ENCODE measurements at places on chromosomes 5 and 9. TPM values are rescaled to one million over a fixed set of nuclear protein-coding genes. Genes with fewer than 3 reads are reported as not detected.

The ARRDC1 gene
- 131 TPM for polyA plus RNA-seq

The LRRC26 gene
- 1.4 TPM for polyA plus RNA-seq

The TCF7 gene
- polyA plus RNA-seq: 1.8 TPM

- no peaks in the 10 kb centered on the region for H3K27me3 ChIP-seq
- no peak overlapping the region for H3K4me3 ChIP-seq
- H3K4me1 ChIP-seq: no peaks in the 10 kb centered on the region
- H3K27ac ChIP-seq: no peak overlapping the region
- DNase-seq: no peak
Measured at GRCh38 chr5:153498516-153498915, 8.0 kb downstream of the GRIA1 start.

GRCh38 chr5:39151745-39152144 is 67.6 kb downstream of the FYB1 start:
- H3K36me3 ChIP-seq: no peaks in the 10 kb centered on the region
- H3K27ac ChIP-seq: no peak overlapping the region
- no peak overlapping the region for H3K4me3 ChIP-seq
- no peaks in the 10 kb centered on the region for H3K4me1 ChIP-seq

GRCh38 chr9:137237759-137238726 is 3.0 kb upstream of the TUBB4B start:
- no peak overlapping the region for H3K4me3 ChIP-seq
- H3K36me3 ChIP-seq: no peaks in the 10 kb centered on the region
- no peak overlapping the region for H3K27ac ChIP-seq
- peaks cover 20% of the 10 kb centered on the region for H3K27me3 ChIP-seq

DNA sequence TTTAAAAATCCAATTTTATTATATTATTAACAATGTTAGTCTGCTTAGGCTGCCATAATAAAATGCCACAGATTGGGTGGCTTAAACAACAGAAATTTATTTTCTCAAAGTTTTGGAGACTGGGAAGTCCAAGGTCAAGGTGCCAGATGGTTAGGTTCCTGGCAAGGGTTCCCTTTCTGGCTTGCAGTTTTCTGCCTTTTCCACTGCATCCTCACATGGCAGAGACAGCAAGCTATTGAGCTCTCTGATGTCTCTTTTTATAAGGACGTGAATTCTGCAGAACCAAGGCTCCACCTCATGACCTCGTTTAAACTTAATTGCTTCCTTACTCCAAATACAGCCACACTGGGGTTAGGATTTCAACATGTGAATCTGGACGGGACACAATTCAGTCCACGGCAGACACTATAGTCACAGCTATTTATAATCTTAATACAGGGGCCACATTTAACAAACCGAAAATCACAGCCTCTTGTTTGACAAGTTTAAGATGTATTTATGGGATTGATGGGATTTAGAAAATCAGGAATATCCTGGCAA is 174.9 kb upstream of the PUM3 start:
- no peak for DNase-seq
- H3K4me1 ChIP-seq: no peaks in the 10 kb centered on the region
- H3K27me3 ChIP-seq: no peaks in the 10 kb centered on the region
- H3K4me3 ChIP-seq: no peak overlapping the region
- H3K36me3 ChIP-seq: no peaks in the 10 kb centered on the region

GRCh38 chr9:34498553-34498952 is 24.2 kb downstream of the ENHO start:
- no peak overlapping the region for H3K4me3 ChIP-seq
- no peaks in the 10 kb centered on the region for H3K36me3 ChIP-seq
- no peaks in the 10 kb centered on the region for H3K27me3 ChIP-seq
- no peak overlapping the region for H3K27ac ChIP-seq

GRCh38 chr9:107170801-107171200 is 112.3 kb upstream of the RAD23B start:
- H3K36me3 ChIP-seq: no peaks in the 10 kb centered on the region
- no peak overlapping the region for H3K27ac ChIP-seq
- no peak for DNase-seq
- peaks cover 11% of the 10 kb centered on the region for H3K4me1 ChIP-seq
- no peaks in the 10 kb centered on the region for H3K27me3 ChIP-seq

- H3K27ac ChIP-seq: no peak overlapping the region
- H3K4me1 ChIP-seq: peaks cover 74% of the 10 kb centered on the region
- no peak overlapping the region for H3K4me3 ChIP-seq
- H3K27me3 ChIP-seq: no peaks in the 10 kb centered on the region
- no peak for DNase-seq
Measured at GRCh38 chr9:70385426-70385825, 29.0 kb downstream of the KLF9 start.

- no peaks in the 10 kb centered on the region for H3K4me1 ChIP-seq
- no peak overlapping the region for H3K4me3 ChIP-seq
- peaks cover 43% of the 10 kb centered on the region for H3K36me3 ChIP-seq
- no peak for DNase-seq
- no peak overlapping the region for H3K27ac ChIP-seq
- no peaks in the 10 kb centered on the region for H3K27me3 ChIP-seq
Measured at GRCh38 chr9:120854596-120855327, 12.0 kb upstream of the PSMD5 start.

- H3K4me1 ChIP-seq: no peaks in the 10 kb centered on the region
- no peaks in the 10 kb centered on the region for H3K27me3 ChIP-seq
- H3K36me3 ChIP-seq: no peaks in the 10 kb centered on the region
- DNase-seq: no peak
- H3K27ac ChIP-seq: no peak overlapping the region
Measured at GRCh38 chr5:112087222-112087621, 330.2 kb upstream of the NREP start.

DNA sequence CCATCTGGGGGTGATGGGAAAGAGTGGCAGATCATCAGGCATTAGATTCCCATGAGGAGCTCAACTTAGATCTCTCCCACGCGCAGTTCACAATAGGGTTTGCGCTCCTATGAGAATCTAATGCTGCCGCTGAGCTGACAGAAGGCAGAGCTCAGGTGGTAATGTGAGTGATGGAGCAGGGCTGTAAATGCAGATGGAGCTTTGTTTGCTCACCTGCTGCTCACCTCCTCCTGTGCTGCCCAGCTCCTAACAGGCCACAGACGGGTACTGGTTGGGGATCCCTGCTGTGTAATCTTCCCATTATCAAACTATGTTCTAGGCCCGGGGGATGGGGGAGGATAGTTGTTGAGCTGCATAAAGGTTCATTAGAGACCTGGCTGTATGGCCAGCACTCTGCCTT is 58.4 kb downstream of the UGCG start:
- no peak for DNase-seq
- no peaks in the 10 kb centered on the region for H3K27me3 ChIP-seq
- peaks cover 9% of the 10 kb centered on the region for H3K4me1 ChIP-seq
- H3K36me3 ChIP-seq: no peaks in the 10 kb centered on the region
- H3K27ac ChIP-seq: no peak overlapping the region

DNA sequence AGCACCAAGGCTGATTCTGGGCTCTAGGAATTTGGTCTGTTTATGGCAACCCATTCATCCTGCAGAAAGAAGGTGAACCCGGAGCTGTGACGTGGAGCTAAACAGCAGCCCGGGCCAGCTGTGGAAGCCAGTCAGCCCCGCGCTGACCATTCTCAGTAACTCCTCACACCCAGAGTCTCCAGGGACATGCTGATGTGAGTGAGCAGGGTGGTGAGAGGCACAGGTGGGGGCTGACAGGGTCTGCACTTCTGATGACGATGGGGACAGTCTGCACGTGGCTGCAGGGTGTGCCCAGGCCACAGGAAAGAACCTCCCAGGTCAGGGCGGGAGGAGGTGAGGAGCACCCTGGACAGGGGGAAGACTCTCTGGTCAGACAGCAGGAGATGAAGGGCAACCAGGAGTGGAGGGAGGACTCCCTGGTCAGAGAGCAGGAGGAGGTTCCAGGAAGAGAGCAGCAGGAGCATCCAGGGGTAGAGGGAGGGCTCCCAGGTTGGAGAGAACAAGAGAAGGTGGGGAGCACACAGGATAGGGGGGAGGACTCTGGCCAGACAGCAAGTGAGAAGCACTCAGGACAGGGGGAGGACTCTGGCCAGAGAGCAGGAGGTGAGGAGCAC is 26.1 kb upstream of the SLC6A3 start:
- H3K4me1 ChIP-seq: no peaks in the 10 kb centered on the region
- DNase-seq: no peak

DNA sequence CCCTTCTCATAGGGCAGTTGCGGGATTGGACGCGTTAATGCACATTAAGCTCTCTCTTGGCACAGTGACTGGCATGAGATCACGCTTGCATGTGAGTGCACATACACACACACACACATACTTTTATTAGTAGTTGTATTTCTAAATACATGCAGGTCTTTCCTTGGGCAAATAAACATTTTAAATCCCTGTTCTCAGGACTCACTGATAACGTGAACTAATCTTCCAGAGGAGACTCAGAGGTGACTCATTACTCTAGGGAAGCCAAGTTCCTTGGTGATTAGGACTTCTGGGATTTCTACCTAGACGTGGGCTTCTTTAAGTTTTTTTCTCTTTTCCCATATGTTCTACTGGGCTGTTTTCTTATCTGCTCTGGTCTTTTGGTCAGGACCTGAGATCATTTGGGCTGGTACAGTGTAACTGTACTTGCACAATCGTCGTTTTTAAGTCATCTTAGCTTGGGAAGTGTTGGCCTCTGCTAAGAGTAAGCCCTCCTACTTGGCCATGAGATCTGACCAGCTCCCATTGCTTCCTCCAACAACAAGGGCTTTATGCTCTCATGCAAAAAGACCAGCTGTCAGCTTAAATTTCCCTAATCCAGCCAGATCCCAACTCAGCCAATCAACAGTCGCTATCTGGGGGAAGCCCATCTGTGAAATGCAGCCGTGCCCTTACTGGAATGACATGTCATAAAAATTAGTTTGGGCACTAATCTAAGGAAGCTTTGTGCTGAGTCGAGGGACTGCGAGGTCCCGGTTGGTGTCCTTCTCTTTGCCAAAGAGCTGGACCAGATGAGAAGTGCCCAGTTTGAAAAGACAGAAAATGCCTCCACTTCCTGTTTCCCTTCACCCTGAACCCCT is 176.4 kb upstream of the ANKRD55 start:
- no peaks in the 10 kb centered on the region for H3K4me1 ChIP-seq
- DNase-seq: no peak
- no peaks in the 10 kb centered on the region for H3K36me3 ChIP-seq
- no peak overlapping the region for H3K4me3 ChIP-seq
- H3K27me3 ChIP-seq: no peaks in the 10 kb centered on the region
- H3K27ac ChIP-seq: no peak overlapping the region

GRCh38 chr5:173973616-173973969 is 15.4 kb upstream of the C5orf47 start:
- peak overlapping the region; percentile 51 for H3K4me3 ChIP-seq
- H3K4me1 ChIP-seq: peaks cover 10% of the 10 kb centered on the region
- no peaks in the 10 kb centered on the region for H3K36me3 ChIP-seq

- no peak overlapping the region for H3K4me3 ChIP-seq
- no peak overlapping the region for H3K27ac ChIP-seq
- peaks cover 65% of the 10 kb centered on the region for H3K27me3 ChIP-seq
- no peaks in the 10 kb centered on the region for H3K36me3 ChIP-seq
- DNase-seq: no peak
Measured at GRCh38 chr9:89174291-89174690, 4.3 kb downstream of the SHC3 start.

- no peak overlapping the region for H3K4me3 ChIP-seq
- peak overlapping the region; percentile 81 for H3K27ac ChIP-seq
- H3K27me3 ChIP-seq: no peaks in the 10 kb centered on the region
- peaks cover 28% of the 10 kb centered on the region for H3K4me1 ChIP-seq
- DNase-seq: no peak
- H3K36me3 ChIP-seq: no peaks in the 10 kb centered on the region
Measured at GRCh38 chr5:6703806-6704205, 9.4 kb upstream of the TENT4A start.
